ENCODE measurements at places on chromosomes 4 and X.

- no peak for DNase-seq
Observed at GRCh38 chrX:155027509-155028066, 944 bp downstream of the FUNDC2 start.

DNA sequence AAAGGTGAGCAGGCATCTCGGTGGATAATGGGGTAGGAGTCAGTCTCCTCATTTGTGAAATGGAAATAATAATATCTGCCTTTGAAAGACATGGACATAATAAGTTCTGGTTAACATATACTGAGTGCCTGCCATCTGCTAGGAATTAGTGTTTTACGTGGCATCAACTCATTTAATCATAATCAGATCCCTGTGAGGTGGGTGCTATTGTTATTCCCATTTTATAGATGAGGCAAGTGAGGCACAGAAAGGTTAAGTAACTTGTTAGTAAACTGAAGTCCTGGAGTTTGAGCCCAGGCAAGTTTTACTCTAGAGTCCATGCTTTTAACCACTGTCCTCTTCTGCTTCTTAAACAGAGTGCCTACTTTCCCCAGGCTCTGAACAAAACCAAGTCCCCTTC is 7.5 kb downstream of the CCDC120 start:
- DNase-seq = no peak

GRCh38 chr4:151692821-151693673 is 67.8 kb downstream of the GATB start:
- no peak for DNase-seq

DNA sequence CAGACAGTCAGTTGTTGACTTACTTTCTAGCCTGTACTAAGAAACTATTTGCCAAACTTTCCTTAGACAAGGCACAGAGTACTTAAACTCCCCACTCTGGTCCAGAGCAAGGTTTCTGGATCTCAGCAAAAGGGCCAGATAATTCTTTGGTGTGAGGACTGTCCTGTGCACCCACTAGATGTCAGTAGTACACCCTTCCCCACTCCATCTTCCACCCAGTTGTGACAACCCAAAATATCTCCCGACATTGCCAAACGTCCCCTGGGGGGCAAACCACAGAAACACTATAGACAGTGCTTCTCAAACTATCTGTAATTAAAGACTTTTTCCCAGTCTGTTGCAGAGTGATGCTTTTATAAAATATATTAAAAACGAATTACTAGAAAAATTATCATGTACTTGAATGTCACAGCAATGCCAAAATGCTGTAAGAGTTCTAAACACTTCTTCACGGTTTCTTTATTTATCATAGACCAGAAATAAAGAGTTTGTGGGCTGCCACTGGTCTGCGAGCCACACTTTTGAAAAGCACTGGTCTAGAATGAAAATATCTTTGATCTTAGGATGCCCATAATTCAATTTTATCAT is 203.5 kb downstream of the PRDM5 start:
- DNase-seq = peak; percentile 1

- no peak for DNase-seq
Observed at GRCh38 chr4:75547647-75548387, 8.0 kb upstream of the ODAPH start.

DNA sequence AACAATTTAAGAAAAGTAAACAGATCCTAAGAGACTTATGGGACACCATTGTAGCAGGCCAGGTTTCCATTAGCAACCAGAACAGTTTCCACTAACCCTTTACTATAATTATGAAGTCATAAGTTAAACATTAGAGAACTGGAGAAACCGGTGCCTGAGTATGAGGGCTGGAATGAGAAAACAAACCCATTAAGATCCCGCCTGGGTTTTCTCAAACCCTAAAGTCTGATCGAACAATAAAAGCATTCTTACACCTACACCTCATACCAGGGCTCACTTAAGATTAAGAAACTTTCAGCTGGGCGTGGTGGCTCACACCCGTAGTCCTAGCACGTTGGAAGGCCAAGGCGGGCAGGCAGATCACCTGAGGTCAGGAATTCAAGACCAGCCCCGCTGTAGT is 13.7 kb upstream of the DHX15 start:
- no peak for DNase-seq

DNA sequence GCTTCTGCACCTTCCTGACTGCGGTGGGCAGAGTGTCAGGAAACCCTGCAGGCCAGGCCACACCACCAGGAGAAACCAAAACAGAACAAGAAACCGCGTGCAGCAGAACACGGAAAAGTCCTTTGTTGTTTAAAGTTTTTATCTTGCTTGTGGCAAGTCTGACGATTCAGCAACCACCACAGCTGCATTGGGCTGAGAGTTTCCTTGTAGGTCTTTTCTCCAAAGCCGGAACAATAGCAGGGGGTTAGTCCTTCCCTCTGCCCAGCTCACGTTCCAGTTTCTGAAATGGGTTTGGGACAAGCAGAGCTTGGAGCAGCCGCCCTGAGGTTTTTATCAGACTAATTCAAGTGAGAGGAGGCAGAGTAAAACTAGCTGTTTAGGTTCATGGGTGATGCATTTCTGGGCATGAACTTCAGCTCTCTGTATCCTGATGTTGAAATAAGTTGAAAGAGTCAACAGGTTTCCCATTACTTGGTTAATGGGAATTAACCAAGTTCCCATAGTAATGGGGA is 216.9 kb downstream of the PTTG2 start:
- DNase-seq = peak; percentile 31

GRCh38 chr4:24160358-24160757 is 270.5 kb upstream of the PPARGC1A start:
- no peak for DNase-seq

GRCh38 chr4:13329963-13330362 is 154.2 kb downstream of the RAB28 start:
- DNase-seq = no peak

DNA sequence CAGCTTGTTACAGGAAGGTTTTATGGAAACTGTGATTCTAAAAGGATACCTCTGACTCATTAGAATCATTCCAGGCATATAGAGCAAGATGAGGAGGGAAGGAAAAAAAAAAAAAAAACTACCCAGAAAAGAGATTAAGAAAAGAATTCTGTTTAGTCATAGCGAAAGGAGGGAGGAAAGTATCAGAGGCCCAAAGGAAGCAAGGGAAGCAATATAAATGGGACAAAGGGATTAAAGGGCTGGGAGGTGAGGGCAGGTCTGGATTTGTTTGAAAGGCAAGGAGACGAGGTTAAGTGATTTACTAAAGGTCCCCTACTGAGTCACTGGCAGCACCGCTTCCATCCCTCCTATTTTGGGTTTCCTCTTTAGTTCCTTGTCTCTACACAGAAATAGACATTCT is 88.6 kb upstream of the IL1RAPL1 start:
- no peak for DNase-seq

GRCh38 chr4:169583563-169583962 is 28.8 kb downstream of the NEK1 start:
- DNase-seq = no peak

DNA sequence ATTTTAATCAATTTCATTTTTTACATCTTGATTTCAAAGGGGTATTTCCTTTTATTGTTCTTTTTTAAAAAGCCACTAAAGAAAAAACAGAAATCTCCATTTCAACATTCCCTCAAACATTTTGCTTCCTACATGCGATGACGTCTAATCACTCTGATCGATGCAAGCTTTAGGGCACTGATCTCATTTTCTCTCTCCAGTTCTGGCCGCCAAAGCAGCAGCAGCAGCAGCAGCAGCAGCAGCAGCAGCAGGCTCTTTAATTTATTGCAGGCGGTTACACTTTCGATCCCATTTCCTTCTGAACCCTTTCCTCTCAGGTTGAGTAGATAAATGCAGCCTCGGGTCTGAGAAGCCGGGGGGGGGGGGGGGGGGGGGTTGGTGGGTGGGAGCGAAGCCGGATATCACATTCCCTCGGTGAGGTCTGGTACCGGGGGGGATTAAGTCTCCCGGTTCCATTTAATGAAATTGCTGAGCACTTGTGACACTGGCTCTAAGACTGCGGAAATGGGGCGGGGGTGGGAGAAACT is 3.4 kb upstream of the PCDH7 start:
- DNase-seq = no peak

DNA sequence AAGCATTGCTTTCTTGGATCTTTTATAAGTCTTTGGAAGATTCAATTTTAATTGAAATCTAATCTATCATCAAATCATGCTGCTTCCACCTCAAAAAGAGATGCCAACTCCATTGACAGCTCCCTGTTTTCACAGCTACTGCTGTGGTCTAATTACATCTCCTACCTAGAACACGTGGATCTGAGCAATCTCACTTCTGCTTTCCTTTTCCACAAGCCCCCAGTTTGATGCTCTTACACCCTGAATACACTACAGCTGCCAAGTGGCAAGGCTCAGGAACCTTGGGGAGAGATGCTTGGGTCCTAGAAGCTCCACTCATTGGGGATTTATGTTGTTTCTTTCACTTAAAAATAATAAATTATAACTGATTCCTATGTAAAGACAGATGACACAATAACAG is 172.0 kb downstream of the CFAP299 start:
- DNase-seq = no peak

DNA sequence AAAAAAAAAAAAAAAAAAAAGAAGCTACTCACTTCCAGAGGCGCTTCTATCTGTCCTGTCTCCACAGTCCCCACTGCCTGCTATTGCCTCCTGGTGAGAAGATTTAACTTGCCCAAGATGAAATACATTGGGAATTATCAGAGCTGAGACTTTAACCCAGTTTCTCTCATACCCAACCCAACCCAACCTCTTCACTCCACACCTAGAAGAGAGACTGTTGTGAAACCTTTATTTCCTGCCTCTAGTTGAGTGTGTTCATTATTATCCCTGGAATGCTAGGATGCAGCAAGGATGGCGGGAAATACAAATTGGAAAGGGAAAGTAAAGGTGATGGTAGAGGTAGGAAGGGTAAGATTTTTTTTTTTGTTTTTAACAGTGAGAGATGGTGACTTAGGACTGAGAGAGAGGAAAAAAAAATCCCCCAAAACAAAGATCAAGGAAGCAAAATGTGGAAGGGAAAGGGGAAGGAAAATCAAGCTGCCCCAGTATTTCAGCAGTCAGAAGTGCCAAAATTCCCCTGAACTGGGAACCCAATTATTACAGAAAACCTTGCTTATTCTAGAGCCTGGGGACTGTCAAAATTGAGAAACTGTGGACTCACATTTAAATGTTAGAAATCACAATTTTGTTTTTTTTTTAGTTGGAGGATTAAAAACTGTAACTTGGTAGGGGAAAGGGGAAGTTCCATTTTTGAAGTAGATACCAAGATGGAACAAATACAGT is 253.0 kb downstream of the PTTG2 start:
- no peak for DNase-seq

GRCh38 chr4:33270403-33270802 is 2550.2 kb downstream of the PCDH7 start:
- no peak for DNase-seq

DNA sequence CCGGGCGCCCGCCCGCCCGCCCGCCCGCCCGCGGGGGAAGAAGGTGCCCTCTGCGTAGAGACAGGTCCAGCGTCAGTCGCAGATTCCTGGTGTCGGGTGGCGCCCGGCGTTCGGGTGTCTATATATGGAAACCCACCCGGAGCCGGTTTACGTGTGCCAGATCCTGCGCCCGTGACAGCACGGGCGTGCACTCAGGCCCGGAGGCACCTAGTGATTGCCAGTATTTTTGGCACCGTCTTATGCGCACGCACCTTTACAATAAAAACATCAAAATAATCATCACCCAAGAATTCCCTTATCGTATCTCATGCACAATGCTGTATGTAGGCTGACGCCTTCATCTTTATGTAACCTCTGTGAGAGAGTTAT is 519 bp downstream of the SLC25A4 start:
- no peak for DNase-seq

DNA sequence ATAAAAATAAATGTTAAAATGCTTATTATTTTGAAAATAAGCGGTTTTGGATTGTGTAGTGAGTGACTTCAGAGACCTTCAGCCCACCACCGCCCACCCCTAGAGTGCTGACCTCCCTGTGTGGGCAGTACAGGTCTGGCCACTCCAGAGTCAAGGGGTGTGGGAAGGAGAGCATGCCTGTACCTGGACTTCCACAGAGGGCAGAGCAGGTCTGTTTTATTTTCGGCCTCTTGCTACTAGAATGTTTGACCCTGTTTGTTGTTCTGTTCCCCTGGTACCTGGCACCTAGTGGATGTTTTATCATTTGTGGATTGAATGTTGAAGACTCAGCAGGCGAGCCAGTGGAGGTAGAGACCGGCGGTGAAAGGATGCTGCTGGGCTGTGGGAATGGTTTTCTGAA is 14.3 kb downstream of the PIGG start:
- no peak for DNase-seq

- no peak for DNase-seq
Observed at GRCh38 chr4:133156096-133156495, 7.0 kb downstream of the PCDH10 start.

- DNase-seq = no peak
Observed at GRCh38 chr4:151725087-151725486, 35.7 kb downstream of the GATB start.

DNA sequence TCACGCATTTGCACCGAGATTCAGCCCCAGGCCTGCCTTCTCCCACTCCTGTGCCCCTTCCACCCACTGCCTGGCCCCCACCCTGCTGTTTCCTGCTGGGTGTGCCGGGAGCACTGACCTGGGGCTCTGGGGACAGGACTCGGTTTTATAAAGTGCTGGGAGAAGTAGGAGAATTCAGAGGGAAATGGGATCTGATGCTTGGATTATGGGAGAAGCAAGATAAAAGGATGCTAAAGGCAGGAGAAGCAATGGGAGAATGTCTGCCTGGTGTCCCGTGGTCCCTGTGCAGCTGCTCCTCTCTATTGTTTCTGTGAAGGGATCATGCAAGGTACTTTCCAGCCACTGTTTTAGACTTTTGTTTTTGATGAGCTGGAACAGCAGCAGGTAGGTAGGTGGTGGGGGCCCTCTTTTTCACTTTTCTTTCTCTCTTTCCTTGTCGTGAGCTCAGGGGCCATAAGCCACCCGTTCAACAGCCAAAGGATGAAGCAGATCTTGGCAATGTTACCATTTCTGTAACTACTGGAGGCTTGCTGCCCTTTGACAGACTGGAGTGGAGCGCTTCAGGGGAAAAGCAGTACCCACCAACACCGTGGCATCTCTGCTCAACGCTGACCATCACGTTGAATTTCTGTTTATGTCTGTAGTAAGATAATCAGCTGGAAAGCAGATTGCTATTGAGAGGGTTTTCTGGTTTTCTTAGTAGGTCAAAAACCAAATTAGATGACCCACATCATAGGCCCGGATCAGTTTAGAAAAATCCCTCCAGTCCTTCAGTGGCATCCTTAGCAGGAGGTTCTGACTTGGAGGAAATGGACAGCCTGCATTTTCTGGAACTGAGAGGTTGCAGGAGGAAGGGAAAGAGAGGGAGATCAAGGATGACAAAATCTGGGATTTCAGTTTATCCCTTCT is 63.8 kb upstream of the ENPP6 start:
- DNase-seq = no peak

- no peak for DNase-seq
Observed at GRCh38 chrX:103879339-103879738, 47.3 kb upstream of the RAB9B start.

Measured in CD4-positive, alpha-beta T cell treated with Interferon gamma for 1 hour (primary cell).